ENCODE measurements at places on chromosomes 16 and 17.

- no peak for DNase-seq
Measured at GRCh38 chr17:45660474-45660873, 123.6 kb upstream of the CRHR1 start.

DNA sequence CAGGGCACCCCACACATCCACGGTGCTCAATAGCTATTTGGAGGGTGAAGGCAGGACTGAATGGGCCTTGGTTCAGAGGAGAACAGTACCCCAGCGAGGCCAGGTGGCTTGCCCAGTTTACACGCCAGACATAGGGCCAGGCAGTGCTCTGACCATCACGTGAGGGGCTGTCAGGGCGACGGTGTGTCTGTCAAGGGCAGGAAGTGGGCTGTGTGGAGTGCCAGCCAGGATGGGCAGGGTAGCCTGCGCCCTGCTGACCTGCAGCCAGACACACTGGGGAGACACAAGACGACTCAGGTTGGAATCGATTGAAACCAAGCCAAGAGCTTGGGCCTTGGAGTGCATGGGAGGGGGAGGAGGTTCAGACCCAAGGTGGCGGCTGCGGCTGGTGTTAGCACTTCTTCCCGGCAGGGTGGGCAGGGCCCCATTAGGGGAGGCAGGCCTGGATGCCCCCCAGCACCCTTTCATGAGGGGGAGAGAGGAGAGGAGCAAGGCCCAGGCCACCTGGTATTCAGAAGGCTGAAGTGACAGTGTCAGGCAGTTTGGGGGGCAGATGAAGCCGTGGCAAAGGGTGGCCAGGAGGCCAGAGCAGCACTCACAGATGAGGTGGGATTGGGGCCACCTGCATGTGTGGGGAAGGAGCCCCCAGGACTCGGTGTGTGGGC is 68.2 kb downstream of the SREBF1 start:
- DNase-seq: no peak

DNA sequence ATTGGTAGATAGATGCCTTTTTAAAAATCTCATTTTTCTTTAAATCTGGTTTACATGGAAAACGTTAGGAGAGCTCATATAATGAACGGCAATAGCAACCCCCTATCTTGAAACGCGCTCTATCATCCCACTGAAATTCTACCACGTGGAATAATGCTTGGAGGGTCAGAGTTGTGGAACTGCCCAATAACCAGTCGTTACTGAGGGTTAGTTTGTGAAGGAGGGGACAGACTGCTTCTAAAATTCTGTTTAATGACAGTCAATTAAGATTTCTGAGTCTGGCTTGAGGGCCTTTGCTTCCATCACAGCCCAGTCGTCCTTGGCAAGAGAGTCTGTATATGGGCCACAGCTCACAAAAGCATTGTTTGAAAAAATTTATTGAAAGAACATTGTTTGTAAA is 482 bp downstream of the IRF8 start:
- DNase-seq: no peak

- DNase-seq: peak; percentile 56
Measured at GRCh38 chr16:14249291-14250032, 178.3 kb downstream of the MRTFB start.

- DNase-seq: no peak
Measured at GRCh38 chr16:80319181-80319580, 221.6 kb upstream of the DYNLRB2 start.

GRCh38 chr16:49456763-49457162 is 83.2 kb downstream of the C16orf78 start:
- no peak for DNase-seq

DNA sequence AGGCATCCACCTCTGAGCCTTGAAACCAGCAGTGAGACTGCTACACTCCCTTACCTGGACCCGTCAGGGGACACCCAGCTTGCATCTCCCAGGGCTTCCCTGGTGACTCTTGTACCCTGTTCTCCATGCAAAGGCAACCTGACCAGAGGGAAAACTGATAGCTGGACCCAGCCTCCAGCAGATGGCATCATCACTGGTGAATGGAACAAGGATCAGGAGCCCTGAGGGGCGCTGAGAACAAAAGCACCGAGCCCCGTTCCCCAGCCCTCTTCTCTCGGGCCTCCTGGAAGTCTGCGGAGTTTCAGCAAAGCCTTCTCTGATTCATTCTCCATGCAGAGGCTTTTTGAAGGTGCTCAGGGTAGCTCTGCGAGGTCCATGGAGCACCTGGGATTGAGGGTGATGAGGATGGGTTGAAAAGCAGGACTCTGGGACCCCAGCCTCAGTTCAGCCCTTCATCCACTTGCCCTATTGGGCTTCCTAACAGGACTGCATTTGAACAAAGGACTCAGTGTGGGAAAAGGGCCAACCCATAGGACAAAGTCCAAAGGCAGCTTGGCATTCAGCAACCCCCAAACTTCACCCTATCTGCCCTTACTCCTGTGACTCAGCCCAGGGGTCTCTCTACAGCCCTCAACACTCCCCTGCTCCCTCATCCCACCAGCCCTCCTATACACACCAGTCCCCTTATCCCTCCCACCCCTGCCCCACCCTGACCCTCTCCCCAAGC is 45.0 kb upstream of the LHX1 start:
- no peak for DNase-seq

- no peak for DNase-seq
Measured at GRCh38 chr16:10584981-10585438, 4.6 kb upstream of the EMP2 start.

DNA sequence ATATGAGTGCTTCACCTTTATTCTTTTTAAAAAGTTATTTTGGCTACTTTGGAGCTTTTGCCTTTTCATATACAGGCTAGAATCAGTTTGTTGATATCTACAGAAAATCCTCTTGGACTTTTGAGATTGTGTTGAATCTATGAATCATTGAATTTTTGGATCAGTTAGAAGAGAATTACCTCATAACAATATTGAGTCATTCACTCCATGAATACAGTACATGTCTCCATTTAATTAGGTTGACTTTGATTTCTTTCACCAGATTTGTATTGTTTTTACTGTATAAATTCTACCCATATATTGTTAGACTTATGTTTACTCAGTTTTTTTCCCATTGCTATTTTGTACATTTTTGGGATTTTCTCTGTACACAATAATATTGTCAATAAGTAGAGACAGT is 54.4 kb downstream of the TAOK1 start:
- DNase-seq: no peak

All from activated CD4-positive, alpha-beta T cell treated with anti-CD3 and anti-CD28 coated beads, Interleukin-2, amount 50 U/mL, for 48 hours (primary cell).